ENCODE measurements at places on chromosomes 11 and 22. TPM values are rescaled to one million over a fixed set of nuclear protein-coding genes. Genes with fewer than 3 reads are reported as not detected.

DNA sequence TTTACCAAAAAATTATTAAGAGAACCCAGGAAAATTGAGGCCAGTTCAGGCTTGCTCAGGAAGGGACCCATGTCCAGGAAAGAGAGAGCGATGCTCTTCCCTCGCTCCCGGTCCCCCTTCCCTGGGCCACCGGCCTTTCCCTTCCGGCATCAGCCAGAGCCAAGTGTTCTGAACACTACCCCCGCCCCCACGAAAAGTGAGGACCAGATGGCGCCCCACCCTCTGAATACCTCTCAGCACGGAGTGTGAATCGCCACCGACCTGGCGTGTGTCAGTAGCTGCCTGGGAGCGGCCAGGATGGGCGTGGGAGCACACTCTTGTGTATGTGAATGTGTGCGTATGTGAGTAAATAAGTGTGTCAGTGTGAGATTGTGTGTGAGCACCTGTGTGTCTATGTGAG lies 20.2 kb downstream of the RPS6KA4 start:
- no peak for DNase-seq

GRCh38 chr22:19598054-19598855 lies 74.0 kb upstream of the CLDN5 start:
- no peak for DNase-seq

DNA sequence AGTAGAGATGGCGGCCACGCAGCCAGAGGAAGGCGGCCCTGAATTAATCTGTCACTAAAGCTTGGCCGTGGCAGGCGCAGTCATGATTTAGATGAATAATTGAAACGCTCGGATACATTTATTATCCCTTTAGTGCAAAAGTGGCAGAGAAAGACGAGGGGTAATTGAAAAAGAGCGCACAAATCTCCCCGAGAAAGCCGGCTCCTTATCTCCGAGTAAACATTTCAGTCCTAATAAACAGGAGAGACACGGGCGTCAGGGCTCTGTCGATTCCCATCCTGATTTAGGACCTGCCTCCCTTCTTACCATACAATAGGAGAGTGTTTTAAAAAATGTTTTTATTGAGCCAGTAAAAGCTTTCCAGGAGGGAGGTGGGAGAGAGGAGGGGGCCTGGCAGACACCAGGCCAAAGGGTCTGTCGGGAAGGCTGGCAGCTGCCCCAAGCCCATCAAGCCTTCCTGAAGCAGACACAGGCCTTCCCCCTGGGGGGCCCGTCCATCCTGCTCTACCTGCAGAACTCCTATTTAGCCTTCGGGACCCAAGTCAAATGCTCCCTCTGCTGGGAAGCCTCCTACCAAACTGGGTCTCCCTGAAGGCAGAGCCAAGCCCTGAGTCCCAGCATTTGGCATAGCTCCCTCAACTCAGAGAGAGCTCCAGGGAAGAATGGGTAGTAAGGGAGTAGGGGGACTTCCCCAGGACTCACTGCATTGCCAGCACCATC lies 22.8 kb downstream of the OTUB1 start:
- DNase-seq = no peak

The NLRP6 gene
- total RNA-seq = 0.20 TPM

DNA sequence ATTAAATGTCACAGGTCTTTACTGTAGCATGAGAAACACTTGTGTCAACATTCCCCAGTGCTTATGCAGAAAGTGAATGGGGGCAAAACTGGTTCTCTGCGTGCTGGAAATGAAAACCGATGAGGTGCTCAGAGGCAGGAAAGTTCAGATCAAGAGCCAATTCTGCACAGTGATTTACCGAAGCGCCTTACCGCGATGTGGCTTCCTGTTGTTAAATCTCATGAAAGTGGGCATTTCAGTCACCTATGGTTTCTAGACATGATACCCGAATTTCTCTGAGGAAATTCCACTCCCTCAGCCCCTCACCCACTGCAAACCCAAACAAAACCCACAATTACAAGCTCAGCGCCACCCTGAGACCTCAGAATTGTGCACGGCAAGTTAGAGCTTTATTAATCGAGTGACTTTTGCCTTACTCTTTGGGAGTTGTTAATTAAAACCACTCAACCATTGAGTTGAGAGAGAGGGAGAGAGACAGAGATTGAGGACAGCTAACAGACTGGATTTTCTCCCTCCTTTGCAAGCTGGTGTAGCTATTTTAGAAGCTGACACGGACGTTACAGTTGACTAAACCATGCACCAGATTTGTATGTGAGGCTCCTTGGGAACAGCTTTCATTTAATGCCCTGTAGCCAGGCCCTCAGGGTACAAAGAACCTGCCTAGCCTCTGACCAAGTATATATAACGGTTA lies 196.4 kb downstream of the DBX1 start:
- no peak for DNase-seq

DNA sequence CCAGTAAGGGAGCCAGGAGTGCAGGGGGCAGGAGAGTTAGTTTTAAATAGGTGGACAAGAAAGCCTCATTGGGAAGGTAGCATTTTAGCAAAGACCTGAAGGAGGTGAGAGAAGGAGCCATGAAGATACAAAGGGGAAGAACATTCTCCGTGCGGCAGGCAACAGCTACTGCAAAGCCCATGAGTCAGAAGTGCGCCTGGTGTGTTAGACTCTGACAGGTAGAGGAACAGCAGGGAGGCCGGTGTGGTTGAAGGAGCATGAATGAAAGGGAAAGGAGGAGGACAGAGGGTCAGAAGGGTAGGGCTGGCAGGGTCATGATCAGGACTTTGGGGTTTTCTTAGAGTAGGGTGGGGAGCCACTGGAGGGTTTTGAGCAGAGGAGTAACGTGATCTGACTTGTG lies 34.5 kb upstream of the PAMR1 start:
- no peak for DNase-seq

All from right atrium auricular region (tissue), 2 donors.